ENCODE measurements at places on chromosomes 5 and 9.
A peak's percentile ranks its signal among the peaks of the same experiment; 100 is the strongest.

- DNase-seq: peak; percentile 55
These were observed 71.7 kb upstream of the WWC1 start for GRCh38 chr5:168219515-168220410.

DNA sequence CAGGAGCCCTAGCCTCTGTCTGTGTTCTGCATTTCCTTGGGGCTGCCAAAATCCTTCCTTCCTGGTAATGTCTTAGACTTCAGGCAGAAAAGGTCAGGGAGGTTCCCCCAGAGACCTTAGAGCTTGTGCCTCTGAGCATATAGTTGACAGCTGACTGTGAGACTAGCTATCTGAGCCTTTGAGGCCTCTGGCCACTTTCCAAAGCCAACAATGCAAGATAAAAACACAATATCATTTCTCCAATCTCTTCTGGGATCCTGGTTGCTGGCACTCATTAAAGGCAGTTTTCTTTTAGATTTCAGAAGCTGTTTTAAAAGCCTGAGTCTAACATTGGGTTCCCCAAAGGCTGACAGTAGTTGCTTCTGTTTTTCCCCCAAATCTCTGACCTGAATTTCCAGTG is 13.2 kb upstream of the GLRA1 start:
- no peak for DNase-seq

DNA sequence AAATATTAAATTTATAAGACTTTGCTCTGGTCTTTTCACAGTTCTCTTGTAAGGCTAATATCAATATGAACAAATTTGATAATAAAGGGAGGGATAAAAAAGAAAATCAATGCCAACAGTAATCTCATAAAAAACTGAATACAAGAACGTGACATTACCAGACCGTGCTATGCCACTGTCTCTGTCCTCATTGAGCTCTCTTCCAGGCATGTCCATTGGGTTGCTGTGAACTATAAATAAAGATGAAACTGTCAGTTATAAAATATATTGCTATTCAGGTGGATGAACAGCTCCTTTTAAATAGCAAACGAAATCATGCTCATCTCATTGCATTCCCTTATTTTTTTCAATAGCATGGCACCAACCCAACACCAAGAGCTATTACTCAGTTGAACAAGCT is 74.0 kb upstream of the RAPGEF6 start:
- no peak for DNase-seq

GRCh38 chr9:134847752-134848432 is 32.7 kb upstream of the FCN2 start:
- DNase-seq: no peak

DNA sequence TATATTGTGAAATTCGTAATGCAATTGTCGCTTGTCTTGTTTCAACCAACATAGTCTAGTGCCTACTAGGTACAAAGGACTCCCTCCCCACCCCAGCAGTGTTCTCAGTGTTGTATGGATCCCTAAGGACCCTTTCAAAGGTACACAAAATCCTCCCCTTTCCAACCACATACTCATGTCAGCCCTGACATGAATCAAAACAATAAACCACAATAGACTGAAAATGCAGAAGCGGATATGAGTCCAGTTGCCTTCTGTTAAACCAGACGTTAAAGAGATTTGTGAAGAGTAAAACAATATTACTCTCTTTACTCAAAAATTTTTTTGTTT is 82.4 kb upstream of the IFNK start:
- no peak for DNase-seq

DNA sequence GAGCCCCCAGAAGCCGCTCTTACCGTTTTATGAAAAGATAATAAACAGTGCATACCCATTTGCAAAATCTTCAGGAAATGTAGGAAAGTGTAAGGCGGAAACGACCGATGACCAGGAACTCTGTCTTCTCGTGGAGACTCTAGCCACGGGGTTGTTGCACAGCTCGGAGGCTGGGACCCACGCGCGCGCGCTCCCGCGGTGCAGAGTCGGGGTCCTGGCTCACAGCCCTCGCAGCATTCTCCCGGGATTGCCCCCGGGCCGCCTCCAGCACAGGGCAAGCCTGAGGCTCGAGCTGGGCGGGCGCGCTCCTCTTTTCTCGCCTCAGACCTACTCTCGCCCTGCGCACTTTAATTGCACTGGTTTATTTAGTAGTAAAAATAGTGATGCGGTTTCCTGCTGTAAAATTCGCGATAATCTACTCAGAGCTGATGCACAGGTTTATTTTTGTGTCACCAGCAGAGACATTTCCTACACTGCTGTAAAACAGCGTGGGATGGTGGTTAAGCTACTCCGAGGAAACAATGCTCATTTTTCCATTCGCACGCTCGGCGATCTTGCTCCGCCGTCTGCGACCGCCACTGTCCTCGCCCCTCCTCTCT is 15.5 kb downstream of the TRIM7 start:
- DNase-seq: no peak
